Nephron progenitor cell (in vitro differentiated cells): ENCODE measurements at places on chromosomes 1 and 21.

GRCh38 chr1:76657623-76658022 is 209.7 kb upstream of the ST6GALNAC5 start:
- no peak for DNase-seq

GRCh38 chr21:43306911-43307676 is 119.8 kb downstream of the SIK1 start:
- no peak for DNase-seq

- DNase-seq = no peak
These were observed 140.5 kb upstream of the POGK start for GRCh38 chr1:166698771-166699170.

DNA sequence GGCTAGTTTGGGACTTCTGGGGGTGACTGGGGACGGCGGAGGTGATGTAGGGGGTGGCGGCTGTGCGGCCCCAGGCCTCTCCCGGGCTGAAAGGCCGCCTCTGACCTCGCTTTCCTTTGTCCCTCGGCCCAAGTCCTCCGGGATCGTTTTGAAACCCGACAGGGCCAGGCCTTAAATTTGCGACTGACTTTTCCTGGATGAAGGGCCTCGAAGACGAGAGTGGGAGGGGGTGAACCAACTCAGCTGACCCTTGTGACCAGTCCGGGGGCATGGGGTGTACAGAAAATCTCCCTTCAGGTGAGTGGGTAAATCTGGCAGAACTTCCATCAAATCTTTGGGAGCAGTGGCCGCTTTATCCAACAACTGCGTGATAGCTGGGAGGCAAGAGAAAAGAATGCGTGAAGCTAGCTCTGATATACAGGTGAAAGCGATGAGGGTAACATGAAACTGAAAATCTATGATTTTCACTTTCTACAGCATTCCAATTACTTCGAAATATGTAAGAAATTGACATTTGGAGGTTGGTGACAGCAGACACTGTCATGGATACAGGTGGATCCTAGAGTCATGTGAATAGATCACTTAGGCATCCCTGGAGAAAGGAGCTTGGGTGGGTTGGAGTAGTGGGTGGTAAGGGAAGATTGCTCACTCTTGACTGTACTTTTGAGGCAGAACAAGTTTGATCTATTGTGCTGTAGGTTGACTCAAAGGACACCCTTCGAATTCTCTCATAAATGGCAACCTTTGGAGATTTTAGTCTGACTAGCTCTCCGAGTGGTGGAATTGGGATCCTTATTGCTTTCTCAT is 885 bp downstream of the AHCYL1 start:
- no peak for DNase-seq

DNA sequence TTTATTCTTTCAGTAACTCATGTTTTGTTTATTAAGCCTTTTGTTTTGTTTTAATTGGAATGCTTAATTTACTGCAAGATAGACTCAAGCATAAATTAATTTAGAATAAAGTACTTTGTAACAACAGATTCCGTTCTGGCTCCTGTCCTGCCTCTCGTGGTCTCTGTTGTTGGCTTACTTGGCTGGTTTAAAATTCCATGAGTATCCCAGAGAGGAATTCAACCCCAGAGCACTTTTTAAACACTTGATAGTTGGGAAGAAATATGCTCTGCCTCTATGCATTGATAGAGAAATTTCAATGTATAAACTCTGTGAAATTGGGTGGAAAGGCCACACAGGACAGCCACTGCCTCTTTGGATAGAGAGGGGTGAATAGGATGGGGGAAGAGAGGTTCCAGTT is 89.7 kb downstream of the ATP5PO start:
- DNase-seq = no peak

DNA sequence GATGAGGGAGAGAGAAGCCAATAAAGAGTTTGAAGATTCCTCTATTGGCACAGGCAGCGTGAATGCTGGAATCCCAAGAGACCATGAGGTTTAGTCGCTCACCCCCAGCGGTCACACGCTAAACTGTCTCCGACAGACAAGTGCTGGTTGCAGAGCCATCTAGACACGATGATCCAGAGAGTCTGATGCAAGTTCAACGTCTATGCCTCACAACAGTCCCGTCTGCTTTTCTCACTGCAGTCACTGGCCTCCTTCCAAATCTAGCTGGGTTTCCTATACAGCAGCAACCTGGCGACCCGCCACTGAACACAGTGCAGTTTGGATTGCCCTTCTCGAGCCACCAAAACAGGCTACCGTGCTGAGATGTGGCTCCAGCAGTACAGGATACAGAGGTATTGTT is 98.6 kb upstream of the KRTAP19-8 start:
- no peak for DNase-seq

GRCh38 chr1:96971849-96972602 is 250.4 kb downstream of the PTBP2 start:
- no peak for DNase-seq
